ENCODE measurements at places on chromosomes 4 and X. TPM values are rescaled to one million over a fixed set of nuclear protein-coding genes. Genes with fewer than 3 reads are reported as not detected.

Gene GYPA
- total RNA-seq, result not detected

Gene TCEAL6
- not detected for total RNA-seq

DNA sequence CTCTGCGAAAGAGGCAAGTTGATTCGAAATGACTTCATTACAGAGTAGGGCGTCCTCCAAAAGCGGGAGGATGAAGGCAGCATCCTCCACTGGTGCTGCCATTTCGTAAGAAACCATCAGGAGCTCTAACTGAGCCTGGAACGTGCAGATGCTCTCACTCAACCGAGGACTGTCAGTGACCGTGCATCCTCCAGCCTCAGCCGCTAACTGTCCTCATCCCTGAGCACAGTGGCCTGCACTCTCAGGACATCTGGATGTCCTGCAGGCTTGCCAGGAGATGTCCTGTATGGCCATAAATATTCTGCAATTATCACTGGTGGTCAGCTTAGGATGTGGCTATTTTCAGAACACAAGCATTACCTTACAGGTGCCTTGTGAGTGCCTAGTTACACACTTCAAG, 107.1 kb upstream of the ADRA2C start:
- DNase-seq, result no peak

DNA sequence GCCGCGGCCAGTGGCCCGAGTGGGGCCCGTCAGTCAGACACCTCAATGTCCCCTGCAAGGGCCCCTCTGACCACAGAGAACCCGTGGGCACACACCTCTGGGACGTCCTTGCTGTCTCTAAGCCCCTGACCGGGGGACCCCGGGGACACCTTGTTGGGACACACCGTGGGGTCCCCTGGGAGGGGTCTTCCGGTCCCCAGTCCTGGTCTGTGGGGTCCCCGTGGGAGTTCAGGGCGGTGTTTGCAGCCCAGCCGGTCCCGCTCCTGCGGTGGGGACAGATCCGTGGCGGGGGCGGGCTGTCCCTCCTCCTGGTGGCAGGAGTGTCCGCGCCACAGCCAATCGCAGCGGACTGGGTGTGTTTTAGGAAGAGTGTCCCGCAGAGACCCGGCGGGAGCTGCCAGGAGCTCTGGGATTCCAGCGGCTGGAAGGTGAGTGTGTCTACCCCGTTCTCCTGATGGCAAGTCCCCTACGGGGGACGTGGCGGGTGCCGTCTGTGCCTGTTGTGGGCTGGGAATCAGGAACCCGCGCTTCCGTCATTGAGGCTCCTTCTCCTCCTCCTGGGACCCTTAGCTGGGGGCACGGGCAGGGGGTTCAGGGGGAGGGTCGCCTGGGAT, 5.1 kb upstream of the PLCXD1 start:
- peak; percentile 52 for DNase-seq

Gene ATP1B4
- total RNA-seq, result not detected
